ENCODE measurements at places on chromosomes 3 and 15. TPM values are rescaled to one million over a fixed set of nuclear protein-coding genes. Genes with fewer than 3 reads are reported as not detected.

SPATA12 gene
- 0.47 TPM for total RNA-seq

DPPA2 gene
- not detected for total RNA-seq

SPTBN5 gene
- 0.98 TPM for total RNA-seq

GPR62 gene
- not detected for total RNA-seq

IQCF5 gene
- not detected for total RNA-seq

WDR76 gene
- 29.0 TPM for total RNA-seq

LRRC31 gene
- total RNA-seq: 0.04 TPM

ADAMTS9 gene
- total RNA-seq: not detected

GOLGA6D gene
- total RNA-seq: not detected

CD86 gene
- total RNA-seq: not detected

KLF15 gene
- total RNA-seq: 0.12 TPM

DUOX2 gene
- total RNA-seq: not detected

CCR4 gene
- not detected for total RNA-seq

CLDN1 gene
- total RNA-seq: 6.8 TPM

PLSCR2 gene
- not detected for total RNA-seq

ZBTB47 gene
- 10.8 TPM for total RNA-seq

TRAT1 gene
- not detected for total RNA-seq

GABRR3 gene
- not detected for total RNA-seq

BOC gene
- 4.4 TPM for total RNA-seq

LYZL4 gene
- not detected for total RNA-seq

COLQ gene
- total RNA-seq: 1.5 TPM

DAZL gene
- 0.04 TPM for total RNA-seq

All from PC-3 (cell line).